Epithelial cell of alveolus of lung (primary cell): ENCODE measurements at places on chromosomes 13 and 19. TPM values are rescaled to one million over a fixed set of nuclear protein-coding genes. Genes with fewer than 3 reads are reported as not detected.

The KLC3 gene
- total RNA-seq, result 0.65 TPM in 1 of 2 replicates, not detected in the other

The CYP2A7 gene
- total RNA-seq, result not detected in 2 replicates

The ZNF69 gene
- total RNA-seq, result 4.3 and 13.3 TPM in 2 replicates

The SGCG gene
- 3.8 and 4.3 TPM in 2 replicates for total RNA-seq

The TTC9B gene
- total RNA-seq, result 0.08 TPM in 1 of 2 replicates, not detected in the other

The CEACAM6 gene
- not detected in 2 replicates for total RNA-seq
